NCI-H526 (cell line): ENCODE measurements at places on chromosomes 7 and 10.

DNA sequence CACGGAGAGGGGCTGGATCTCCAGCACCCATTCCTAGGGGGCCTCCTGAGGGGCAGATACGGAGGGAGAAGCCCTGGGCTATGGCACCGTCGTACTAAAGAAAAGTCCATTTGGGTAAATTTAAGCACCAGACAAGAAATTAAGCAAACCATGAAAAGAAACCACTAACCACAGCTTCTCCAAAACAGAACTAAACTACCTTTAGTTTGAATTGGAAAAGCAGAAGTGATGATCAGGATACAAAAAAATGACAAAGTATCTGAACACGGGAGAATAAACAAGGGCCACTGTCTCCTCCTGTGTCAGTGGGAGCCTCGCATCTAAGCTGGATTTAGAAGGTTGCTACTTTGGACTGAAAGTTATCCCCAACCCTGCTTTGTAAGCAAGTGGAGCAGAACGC lies 69.1 kb downstream of the DIP2C start:
- DNase-seq: no peak

GRCh38 chr7:101953248-101953819 lies 135.9 kb downstream of the CUX1 start:
- no peak for DNase-seq

DNA sequence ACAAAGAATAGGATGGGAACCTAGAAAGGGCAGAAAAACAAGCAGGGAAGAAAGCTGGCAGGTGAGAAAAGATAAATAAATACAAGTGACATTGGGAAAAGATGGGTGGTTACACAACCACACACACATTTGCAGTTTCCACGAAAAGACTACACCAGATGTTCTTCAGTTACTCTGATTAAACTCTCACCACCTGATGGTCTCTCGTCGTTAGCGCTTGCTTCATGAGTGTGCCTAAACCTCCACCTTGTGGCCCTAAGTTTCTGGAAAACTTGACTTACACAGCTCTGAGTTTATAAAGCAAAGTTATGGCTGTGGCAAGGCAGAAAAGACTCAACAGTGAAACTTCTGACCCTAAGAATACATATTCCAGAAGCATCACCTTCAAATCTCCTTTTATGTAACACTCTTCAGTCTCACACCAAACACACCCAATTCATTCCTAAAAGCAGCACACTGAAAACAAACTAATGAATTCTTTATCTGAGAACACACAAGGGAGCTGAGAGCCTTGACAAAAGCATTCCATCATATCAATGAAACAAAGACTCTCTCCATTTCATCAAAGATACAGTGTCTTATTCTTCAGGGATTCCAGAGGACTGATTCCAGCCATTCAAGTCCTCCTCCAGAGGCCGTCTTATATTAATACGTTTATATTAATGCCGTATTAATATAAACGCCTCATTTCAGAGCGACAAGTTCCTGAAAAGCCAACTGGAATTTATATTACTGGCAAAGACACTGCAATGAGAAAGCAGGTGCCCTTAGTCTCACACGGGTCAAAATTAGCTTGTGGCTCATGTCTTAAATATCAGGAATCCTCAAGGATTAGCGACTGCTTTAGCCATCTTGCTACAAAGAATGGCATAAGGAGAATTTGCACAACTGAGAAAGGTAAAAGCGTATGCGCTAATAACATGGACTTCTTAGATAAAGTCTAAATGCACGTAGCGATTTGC lies 77.6 kb downstream of the RNF216 start:
- DNase-seq: no peak

DNA sequence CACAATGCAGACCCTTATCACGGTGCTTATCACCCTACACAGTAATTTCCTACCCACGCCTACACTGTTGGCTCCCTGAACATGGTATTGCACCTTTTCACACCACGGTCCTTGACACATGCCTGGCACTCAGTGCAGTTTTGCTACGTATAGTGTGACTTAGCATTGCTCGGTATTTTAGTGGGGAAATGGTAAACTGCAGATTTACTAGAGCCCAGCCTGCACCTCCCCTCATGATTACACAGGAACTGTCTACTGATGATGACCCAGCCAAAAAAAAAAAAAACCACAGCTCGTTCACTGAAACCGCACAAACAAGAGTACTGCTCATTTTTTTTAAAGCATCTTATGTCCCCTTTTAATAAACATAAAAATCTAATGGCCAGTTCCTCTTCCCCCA lies 124.2 kb upstream of the ZNF746 start:
- no peak for DNase-seq

- DNase-seq: no peak
These were observed 102.6 kb upstream of the PFKP start for GRCh38 chr10:2964632-2965296.

DNA sequence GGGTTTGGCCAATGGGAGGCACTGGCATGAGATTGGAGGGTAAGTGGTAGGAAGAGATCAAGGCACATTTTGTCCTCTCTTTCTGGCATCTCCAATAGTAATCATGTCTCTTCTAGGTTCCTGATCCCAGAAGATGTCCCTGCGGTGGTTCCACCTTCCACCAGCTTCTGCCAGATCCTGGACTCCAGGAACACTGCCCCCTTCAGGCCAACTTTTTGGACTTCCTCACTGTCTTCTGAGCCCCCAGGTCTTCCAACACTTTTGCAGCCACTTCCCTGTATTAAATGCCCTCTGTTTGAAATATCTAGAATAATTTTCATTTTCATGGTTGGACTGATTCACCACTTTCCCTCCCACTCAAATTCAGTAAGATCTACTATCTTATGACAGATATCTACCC lies 60.9 kb downstream of the BAMBI start:
- DNase-seq: no peak

- DNase-seq: peak; percentile 57
These were observed 16.2 kb downstream of the RBP3 start for GRCh38 chr10:47364366-47364765.

- no peak for DNase-seq
These were observed 77.4 kb upstream of the ANLN start for GRCh38 chr7:36312064-36312914.

GRCh38 chr10:83691791-83692596 lies 447.3 kb upstream of the GHITM start:
- DNase-seq: no peak
